ENCODE measurements at places on chromosomes 11 and 22.

DNA sequence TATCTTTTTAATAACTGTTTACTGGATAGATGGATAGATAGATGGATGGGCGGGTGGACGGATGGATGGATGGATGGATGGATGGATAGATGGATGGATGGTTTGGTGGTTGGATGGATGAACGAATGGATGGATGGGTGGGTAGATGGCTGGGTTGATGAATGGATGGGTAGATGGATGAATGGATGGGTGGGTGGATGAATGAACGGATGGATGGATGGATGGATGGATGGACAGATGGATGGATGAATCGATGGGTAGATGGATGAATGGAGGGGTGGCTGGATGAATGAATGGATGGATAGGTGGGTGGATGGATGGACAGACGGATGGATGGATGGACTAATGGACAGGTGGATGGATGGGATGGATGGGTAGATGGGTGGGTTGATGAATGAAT lies 13.8 kb upstream of the SLC22A12 start:
- no peak for DNase-seq

DNA sequence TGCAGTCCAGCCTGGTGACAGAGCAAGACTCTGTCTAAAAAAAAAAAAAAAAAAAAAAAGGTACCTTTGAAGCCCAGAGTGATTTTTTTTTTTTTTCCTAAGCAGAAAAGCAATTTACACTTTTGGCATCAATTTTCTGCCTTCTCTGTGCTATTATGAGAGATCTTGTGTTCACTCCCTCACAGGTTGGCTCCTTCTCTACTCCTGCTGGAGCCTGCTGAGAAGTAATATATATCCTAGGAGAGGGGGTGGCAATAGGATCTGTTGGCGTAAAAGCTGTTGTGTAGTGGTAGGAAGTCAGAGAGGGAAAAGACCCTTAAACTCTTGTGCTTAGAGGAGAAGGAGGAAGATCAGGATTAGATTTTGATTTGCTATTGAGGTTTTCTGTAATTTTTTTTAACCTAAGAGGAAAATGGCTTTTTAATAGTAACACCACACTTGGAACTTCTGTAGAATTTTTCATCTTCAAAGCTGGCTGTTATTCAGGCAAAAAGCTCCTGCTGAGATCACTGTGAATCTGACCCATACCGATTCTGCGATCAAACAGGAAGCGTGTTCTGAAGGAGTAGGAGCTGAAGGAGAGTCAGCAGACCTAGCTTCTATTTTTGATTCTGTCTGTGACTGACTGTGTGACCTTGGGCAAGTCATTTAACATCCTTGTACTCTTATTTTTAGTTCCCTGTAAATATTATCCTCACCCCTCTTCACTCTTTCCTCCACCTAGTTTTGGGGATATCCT lies 77.7 kb downstream of the TRIM44 start:
- DNase-seq = no peak

- DNase-seq = no peak
These were observed 5.6 kb upstream of the GDPD5 start for GRCh38 chr11:75531325-75531724.

DNA sequence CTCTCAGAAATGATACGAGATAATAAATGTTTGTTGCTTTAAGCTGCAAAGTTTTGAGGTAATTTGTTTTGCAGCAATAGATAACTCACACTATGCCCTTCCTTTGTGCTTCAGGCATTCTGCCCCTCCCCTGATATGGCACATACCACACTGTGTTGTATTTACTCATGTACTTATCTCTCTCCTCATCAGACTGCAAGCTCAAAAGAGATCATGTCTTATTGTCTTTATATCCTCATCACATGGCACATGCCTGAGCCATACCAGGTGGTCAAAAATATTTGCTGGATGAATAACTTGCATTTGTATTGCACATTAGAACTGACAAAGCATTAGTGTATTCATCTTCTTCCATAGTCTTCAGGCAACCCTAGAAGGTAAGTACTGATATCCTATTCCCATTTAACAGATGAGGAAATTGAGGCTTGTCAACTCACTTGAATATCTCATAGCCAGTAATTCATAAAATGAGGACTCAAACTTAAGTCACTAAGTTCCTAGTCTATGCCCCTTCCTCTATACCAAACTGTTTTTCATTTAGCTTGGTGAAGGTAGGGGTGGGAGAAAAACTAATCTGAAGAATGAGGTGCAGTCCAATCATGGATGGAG lies 83.9 kb upstream of the EED start:
- DNase-seq = no peak

DNA sequence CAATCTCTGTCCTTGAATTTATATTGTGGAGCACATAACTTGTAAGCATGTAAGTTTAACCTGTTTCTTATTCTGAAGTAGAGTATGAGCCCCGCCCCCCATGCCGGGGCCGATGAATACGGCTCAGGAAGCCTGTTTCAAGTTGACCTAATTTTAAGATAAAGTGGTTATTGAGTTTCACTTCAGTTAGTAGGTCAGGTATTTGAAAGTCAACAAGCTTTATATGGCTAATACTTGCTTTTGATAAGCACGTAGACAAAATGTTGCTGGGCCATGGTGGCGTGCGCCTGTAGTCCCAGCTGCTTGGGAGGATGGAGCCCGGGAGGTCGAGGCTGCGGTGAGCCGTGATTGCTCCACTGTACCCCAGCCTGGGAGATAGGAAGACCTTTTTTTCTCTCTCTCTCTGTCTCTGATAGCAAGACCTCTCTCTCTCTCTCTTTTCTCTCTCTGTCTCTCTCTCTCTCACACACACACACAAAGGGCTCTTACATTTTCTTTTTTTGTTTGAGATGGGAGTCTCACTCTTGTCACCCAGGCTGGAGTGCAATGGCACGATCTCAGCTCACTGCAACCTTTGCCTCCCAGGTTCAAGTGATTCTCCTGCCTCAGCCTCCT lies 14.4 kb downstream of the YWHAH start:
- DNase-seq = no peak

DNA sequence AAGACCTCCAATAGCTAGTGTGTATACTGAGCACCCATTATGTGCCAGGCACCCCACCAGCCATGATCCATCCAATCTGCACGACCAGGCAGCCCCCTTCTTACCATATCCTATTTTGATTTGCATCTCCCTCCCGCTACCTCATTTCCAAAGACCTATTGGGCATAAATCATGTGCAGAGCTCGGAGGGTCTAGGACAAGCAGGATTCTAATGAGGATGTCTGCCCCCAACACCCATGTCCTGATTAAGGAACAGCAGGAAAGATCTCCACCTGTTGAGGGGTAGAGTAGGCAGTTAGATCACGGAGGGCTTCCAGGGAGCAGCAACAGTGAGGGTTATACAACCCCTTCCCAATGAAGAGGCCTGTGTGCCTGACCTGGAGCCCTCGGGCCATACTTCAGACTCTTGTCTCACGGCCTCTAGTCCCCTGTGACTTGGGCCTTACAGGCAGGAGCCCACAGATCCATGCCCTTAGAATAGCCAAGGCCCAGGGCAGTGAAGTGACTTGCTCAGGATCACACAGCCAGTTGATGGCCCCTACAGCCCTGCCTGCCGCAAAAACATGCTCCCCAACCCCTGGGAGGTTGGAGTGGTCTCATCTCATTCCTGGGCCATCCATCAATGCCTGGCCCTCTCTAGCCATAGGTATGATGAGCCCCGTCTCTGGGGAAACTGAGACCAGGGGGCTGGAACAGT lies 3.5 kb downstream of the RAB3IL1 start:
- no peak for DNase-seq

DNA sequence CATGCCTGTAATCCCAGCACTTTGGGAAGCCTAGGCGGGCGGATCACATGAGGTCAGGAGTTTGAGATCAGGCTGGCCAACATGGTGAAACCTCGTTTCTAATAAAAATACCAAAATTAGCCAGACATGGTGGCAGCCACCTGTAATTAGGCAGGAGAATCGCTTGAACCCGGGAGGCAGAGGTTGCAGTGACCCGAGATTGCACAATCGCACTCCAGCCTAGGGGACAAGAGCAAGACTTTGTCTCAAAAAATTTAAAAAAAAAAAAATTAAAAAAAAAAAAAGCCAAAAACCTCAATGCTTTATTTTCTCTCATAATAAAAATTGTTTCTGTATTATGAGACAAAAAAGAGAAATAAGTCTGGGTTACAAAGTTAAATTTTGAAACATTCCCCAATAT lies 54.2 kb downstream of the RDX start:
- no peak for DNase-seq

Measured in eye (tissue), 1 donor.